ENCODE measurements at places on chromosomes 3 and 15.
A peak's percentile ranks its signal among the peaks of the same experiment; 100 is the strongest.

DNA sequence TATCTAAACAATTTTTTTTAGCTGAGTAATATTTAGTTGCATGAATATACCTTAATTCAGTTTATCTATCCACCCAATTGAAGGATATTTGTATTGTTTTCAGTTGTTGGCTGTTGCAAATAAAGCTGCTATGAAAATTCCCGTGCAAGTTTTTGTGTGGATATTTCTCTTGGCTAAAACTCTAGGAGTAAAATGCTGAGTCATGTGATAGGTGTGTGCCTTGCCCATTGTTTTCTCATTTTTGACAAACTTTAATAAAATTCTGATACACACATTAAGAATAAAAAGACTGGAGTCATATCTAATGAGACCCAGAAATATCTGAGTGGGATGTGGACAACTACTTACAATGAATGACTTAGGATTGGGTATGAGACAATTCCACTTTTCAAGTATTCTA is 78.6 kb downstream of the MDFIC2 start:
- no peak for DNase-seq

GRCh38 chr3:178343433-178344038 is 192.7 kb upstream of the KCNMB2 start:
- DNase-seq: no peak

- DNase-seq: no peak
Measured at GRCh38 chr3:188772886-188773285, 398.9 kb upstream of the TPRG1 start.

DNA sequence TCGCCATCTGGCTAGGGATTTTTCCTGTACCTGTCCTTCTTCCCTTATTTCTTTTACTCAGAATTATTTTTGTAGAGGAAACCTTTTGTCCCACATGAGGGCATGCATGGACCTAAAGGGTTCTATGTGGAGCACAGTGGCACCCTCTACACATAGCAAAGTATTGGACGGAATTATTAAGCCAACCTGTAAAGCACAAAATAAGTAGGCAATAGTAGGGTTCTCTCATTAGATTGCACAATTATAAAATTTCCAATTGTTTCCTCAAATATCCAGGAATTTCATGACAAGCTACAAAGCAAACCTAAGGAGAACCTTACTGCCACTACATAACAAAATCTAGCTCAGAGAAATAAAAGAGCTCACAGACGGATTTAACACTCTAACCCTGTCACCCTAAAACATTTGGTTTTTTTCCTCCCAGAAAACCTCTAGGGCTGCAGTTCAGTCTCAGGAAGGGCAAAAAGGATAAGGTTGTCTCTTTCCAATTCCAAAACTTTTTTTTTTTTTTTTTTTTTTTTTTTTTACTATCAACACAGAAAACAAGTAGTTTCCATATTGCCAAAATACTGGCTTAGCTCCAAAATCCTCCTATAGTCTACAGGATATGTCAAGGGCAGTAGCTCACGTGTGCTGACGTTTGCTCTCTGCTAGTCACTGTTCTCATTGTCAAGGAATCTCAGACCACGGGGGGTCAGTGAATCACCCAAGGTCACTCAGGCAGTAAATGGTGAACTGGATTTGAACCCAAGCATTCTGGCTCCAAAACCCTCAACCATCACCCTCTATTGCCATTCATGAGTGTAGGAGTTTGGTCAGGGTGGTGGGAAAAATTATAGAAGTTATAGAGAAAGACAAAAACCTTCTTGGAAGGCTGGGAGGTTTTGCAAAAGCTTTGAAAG is 52.3 kb downstream of the NCEH1 start:
- peak; percentile 24 for DNase-seq

DNA sequence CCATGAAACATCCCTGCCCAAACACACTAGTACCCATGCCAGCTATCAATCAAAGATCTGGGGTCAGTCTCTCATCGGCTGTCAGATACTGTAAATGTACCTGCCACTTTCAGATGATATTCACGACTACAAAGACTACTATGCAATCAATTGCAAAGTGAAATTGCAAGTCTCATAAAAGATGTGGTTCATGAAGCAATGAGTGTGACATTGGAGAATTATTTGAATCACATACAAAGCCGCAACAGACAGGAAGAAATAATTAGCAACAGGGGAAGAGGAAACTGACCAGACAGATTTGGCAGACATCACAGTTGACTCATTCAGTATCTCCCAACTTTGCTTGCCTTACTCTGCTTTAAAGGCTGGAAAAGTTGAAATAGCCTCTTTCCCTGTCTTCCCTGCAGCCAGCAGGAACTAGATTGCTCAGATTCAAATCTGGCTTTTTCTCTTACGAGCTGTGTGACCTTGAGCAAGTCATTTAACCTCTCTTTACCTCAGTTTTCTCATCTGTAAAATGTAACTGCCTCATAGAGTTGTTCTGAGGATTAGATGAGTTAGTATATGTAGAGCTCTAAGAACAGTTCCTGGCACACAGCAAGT is 95.7 kb upstream of the C3orf80 start:
- DNase-seq: peak; percentile 85

GRCh38 chr3:118809696-118810498 is 224.7 kb downstream of the IGSF11 start:
- DNase-seq: peak; percentile 8

- no peak for DNase-seq
Measured at GRCh38 chr3:62095756-62096155, 277.6 kb downstream of the FEZF2 start.

DNA sequence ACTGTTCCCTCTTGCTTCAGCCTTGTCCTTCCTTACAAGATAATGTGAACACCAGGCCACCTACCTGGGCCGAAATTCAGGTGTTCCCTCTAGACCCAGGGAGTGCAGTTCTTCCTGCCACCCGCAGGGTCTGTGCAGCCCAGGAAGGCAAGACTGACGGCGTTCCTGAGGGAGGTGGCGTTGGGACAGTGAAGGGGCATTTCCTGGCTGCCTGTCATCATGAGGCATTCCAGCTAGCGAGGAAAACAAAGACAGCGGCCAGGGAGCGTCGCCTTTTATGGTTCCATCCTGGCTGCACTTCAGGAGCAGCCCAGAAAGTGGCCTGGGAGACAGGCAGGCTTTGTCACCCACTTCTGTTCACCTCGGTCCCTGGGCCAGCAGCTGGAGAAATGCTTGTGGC is 84.8 kb upstream of the WNT5A start:
- no peak for DNase-seq

GRCh38 chr3:131435000-131435399 is 53.4 kb downstream of the NUDT16 start:
- DNase-seq: no peak

DNA sequence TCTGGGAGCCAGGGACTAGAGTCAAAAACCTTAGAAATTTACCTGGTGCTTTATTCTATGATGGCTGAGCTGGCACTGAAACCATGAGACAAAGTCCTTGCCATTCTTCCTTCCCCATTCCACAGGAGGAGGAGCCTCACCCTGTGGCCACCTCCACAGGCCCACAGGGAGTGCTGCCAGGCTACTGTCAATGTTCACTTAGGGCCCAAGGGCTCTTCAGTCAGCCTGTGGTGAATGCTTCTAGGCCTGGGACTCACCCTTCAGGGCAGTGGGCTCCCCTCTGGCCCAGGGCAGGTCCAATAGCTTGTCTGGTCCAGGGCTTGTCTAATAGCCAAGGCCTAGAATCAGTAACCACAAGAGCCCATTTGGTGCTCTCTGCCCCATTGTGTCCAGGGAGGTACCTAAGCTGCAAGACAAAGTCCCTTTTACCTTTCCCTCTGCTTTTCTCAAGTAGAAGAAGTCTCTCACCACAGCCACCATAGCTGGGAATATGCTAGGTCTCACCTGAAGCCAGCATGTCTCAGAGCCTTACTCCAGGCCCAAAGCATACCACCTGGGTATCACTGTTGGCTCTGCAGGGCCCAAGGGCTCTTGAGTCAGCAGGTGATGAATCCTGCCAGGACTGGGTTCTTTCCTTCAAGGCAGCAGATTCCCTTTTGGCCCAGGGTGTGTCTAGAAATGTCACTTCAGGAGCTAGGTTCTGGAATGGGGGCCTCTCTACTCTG is 61.8 kb upstream of the CHRNB4 start:
- no peak for DNase-seq

DNA sequence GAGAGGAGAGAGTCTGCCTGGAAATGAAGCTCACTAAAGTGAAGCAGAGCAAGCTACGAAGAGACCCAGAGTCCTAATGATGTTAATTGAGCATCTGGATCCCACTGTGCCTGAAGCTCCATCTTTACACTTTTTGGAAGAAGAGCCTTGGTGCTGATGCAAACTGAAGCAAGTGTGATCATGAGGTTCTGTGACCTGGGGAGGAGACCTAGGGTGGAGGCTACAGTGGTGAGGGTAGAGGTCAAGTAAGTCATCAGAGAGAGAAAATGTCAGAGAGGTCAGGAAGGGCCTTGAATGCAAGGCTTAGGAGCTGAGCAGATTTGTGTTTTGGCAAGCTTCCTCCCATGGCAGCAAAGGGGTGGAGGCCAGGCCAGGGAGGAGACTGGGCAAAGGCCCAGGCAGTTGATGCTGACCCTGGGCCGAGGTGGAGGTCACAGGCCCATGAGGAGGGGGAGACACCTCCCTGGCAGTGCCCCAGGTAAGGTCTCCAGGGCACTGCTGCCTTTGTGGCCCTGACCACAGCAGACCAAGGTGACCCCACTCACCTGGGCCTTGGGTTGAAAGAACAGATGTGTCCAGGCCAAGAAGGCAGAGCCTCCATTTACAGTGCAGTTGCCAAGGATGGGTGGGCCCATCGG is 1.6 kb downstream of the GRIP2 start:
- DNase-seq: no peak

GRCh38 chr3:26718315-26718714 is 95.7 kb downstream of the LRRC3B start:
- DNase-seq: no peak

DNA sequence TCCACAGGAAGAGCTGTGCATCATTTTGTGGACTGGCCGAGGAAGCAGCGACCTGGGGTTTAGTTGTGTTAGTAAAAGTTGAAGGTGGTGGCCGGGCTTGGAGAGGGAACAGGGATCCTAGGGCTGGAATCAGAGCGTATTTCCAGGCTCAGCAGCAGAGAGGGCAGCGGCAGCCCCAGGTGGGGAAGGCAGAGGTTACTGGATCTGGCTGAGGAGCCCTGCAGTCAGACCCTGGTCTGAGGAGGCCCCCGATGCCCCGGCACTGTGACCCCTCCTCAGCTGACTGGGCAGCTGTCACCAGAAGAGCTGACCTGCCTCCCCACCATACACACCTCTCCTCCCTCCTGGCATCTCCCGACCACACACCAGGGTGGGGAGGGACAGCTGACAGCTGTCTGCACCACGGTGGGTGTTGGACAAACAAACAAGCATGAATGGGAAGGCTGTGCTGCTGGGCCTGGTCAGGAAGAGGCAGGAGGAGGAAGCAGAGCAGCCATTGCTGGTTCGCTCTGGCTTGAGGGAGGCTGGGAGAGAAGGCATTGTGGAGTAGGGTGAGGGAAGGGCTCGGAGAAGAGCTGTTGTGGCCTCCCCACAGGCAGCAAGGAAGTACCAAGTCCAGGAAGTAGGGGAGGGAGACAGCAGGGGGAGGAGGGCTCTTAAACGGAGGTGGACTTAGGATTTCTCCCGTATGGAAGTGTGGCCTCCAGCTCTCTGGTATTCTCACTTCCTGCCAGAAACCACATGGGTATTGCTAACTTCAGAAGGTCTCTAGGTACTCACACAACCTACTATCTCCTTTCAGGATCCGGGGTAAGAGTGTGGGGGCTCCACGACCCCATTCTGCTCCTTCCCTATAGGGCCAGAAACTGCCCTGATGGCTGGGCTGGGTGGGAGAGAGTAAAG is 49.5 kb upstream of the HACD2 start:
- DNase-seq: no peak

DNA sequence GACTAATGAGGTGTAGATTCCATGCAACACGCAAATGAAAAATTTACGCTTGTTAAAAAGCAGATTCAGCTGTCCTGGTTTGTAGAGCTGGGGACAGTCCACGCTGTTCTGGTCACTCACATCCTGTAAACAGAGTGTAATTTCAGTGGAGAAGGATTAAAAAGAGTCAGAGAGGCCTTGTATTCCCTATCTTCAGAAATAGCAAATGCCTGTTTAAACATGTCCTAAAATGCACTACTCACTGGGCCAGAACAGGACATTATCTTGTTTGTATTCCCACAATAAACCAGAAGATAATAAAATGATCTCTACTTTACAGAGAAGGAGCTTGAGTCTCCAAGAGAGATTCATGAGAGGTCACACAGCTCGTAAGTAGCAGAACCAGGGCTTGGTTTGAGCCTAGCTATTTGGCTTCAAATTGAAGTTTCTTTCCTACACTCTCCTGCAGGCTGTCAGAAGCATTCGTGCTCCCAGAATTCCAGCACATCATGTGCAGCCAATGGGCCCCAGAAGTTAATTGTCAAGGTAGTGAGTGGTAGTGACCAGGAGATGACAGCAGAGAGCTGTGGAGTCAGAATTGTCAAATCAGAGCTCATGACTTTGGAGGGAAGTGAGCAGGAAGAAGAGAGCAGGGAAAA is 242.5 kb downstream of the ATP8B4 start:
- DNase-seq: no peak

GRCh38 chr3:186108106-186108940 is 566 bp downstream of the ETV5 start:
- peak; percentile 44 for DNase-seq

- DNase-seq: no peak
Measured at GRCh38 chr3:69164296-69164695, 41.9 kb upstream of the LMOD3 start.

- DNase-seq: no peak
Measured at GRCh38 chr3:133236901-133237300, 163.0 kb upstream of the BFSP2 start.

DNA sequence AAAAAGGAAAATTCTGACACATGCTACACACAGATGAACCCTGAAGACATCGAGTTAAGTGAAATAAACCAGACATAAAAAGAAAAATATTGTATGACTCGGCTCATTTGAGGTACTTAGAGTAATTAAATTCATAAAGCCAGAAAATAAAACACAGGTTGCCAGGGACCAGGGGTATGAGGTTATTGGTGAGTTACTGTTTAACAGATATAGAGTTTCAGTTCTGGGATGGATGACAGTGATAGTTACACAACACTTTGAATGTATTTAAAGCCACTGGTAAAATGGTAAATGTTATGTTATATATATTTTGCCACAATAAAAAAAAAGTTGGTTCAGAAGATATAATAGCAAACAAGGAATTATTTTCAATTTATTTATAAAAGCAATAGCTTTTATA is 436.1 kb upstream of the WNT5A start:
- DNase-seq: no peak

- no peak for DNase-seq
Measured at GRCh38 chr15:70033109-70033508, 64.6 kb downstream of the TLE3 start.

DNA sequence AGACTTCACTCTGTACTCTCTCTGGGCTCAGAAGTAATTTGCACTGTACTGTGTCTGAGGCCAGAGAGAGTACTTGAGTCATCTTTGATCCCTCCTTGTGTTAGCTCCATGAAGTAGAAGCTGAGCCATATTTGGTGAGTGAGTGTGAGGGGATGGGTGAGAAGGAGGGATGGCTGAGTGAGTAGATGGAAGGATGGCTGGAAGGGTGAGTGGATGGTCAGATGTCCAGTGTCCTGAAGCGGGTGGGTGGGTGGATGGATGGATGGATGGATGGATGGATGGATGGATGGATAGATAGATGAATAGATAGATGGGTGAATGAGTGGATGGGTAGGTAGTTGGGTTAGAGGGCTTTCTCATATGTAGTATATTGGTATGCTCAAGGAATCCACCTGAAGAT is 39.3 kb downstream of the FGD5 start:
- DNase-seq: no peak

- no peak for DNase-seq
Measured at GRCh38 chr3:186679151-186679550, 13.3 kb downstream of the HRG start.

GRCh38 chr3:5347486-5347885 is 160.0 kb downstream of the EDEM1 start:
- no peak for DNase-seq

- DNase-seq: no peak
Measured at GRCh38 chr15:60928210-60928609, 300.9 kb downstream of the RORA start.

All from suppressor macrophage treated with lipopolysaccharide for 4 hours (primary cell).